Adipocyte (in vitro differentiated cells): ENCODE measurements at places on chromosomes 1 and 21.
A peak's percentile ranks its signal among the peaks of the same experiment; 100 is the strongest.

DNA sequence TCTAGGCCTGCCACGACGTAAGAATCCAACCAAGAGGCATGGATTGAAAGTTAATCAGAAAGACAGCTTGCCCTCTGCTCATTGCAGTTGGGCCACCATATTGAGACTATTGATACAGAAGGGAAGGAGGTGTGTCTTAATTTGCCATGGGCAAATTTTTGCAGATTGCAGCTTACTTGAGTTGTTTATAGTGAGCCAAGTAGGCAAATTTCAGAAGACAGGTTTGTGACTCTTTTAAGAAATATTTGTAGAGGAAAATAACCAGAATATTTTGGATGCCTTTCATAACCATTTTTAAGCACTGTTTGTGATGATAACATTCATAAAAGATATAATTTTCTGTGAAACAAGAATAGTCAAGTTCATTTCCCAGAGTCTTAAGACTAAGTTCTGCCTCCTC is 74.1 kb downstream of the PRDM2 start:
- DNase-seq = peak; percentile 42

DNA sequence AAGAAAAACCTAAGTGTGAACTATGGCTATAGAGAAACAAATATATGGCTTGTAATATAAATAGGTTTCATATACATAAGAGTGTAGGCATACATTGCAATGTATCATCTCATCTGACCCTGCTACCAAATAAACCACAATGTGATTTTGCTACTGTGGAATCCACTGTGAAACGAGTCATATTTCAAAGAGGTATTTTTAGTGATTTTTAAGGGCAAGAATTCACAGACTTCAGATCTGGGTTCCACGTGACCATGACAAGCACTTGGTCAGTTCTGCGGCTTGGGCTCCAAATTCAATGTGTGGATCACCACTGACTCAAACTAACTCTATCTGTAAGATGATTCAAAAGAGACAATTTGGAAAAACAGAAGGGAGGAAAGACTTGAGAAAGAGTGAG is 147.0 kb upstream of the ERG start:
- DNase-seq = peak; percentile 48

DNA sequence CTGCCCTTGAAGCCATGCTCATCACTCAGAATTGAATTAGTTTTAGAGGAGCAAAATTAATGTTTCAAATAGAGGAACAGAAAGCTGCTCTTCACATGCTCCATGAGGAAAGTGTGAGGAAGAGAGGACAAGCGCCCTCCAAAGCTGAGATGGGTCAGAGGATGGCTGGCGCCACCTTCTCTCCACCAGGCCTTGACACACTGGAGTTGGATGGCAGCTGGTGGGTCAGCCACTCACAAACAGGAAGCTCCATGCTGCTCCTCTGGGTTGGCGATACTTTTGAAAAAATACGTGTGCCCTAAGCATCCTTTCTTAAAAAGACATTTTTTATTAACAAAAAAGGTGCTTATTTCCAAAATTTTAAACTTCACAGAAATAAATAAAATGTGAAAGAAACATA is 3.1 kb upstream of the CD2 start:
- no peak for DNase-seq

DNA sequence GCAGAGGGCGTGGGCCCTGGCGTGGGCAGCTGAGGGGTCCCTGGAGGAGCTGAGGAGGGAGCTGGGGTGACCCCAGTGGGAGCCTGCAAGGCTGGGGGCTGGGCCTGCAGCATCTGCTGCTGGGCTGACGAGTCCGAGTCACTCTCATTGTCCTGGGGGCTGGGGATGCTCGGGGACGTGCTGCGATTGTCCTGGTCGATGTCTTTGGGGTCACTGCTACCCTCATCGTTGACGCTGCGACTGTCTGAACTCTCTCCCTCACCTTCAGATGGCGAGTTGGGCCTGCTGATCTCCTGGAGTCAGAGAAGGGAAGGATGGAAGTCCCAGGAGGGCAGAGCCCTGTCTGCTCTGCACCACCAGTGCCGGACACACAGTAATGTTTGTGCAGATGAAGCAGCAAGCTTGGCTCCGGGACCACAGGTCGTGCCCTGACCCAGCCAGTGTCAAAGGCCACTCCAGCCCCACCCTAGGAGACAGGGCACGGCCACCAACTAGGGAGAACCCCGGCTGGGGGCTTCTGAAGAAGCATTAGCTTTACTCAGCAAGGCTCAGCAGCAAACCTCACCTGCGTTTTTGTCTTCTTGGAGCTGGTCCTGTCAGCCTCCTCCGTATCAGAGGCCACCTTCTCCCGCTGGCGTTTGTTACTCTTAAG is 43.4 kb downstream of the SLC45A1 start:
- DNase-seq = no peak

DNA sequence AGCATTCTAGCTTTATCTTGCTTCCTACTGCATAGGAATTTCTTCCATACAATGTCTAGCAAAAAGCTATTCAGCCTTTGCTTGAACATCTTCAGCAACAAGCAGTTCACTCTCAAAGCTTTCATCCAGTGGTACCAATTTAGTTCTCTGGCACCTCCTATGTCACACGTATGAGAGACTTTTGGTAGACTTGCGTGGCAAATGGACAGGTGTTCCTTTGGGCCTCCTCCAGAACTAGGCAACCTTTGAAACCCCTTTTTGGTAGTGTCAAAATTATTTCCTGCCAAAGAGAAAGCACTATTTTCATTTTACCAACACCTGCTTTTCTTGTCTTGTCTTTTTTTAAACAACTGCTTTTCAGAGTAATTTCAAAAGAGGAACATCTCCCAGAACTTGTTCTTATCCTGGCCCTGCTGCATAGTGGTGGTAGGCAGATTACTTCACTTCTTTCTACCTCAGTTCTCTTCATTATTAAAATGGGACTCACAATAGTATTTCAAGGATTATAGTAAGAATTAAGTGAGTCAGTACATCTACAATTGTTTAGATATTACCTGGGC is 122.4 kb downstream of the MAST2 start:
- no peak for DNase-seq

DNA sequence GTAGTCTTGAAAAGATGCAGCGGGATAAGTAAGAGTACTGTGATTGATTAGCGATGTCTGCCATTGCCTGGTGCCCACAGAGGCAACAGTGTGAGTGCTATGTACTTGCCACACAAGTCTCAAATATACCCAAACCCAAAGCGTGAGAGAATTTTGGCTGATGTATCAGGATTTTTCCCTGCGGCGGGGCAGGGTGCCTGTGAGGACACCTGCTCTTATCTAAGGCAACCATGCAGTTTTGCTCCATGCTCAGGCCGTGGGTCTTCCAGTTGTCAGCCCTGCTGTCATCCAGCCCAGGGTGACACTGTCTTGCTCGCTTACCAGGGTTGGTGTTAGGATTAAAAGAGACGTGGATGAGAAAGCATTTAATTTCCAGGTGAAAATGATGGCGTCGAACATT is 202.7 kb downstream of the PTPRU start:
- DNase-seq = no peak

GRCh38 chr1:182268669-182269068 is 122.9 kb downstream of the GLUL start:
- DNase-seq = no peak

DNA sequence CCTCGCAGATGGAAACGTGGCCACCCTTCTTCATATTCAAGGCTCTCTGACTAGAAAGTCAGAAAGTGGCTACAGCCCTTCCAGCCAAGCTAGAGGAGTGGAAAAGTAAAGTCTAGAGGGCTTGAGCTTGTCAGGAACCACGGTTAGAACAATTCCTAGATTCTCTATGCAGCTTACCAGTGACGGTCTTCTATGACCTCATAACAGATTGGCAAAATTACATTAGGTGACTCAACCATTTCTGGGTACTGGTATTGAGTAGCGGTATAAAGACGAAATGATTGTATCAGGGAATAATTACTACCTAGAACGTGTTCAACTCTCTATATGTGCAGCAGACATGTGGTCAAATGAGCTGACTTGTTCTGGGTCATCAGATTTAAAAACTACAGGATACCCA is 155.0 kb upstream of the RUNX1 start:
- peak; percentile 44 for DNase-seq

DNA sequence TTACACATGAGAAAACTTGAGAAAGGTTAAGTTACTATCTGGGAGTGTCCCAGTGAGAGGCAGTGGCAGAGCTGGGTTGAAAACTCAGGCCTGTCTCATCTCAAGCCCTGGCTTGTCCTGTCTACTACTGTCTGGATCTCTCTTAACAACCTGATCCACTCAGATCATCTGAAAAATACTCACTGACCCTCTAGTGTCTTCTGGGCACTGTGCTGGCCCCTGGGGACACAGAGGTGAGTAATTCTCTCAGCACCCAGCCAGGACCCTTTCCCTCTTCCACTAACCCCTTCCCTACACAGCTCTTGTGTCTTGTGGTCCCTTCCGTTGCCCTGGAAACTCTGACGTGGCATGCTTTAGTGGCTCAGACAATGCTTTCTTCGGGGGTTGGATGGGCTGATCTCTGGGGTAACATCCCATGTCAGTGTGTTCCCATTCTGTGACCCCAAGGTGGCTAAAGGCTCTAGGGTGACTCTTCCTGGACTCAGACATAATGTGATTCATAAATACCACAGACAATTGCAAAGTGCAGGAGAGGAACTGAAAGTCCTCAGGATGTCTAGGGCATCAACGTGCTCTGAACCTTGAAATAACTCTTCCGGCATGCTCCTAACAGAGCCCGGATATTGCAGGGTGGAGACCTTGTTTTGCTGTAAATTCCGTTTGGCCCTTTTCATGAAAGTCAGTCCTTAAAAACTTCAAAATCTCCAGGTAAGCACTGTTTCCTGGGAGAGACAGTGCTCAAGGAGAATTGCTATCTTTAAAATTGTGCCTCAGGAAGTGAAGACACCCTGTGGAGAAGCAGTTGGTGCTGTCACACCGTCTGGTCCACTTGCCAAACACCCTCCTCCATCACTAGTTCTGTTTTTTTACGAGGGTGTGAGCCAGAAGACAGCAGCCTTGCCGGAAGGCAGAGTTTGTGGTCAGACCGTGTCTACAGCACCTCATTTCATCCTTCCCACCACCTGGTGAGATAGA is 4.0 kb downstream of the SHISAL2A start:
- no peak for DNase-seq

DNA sequence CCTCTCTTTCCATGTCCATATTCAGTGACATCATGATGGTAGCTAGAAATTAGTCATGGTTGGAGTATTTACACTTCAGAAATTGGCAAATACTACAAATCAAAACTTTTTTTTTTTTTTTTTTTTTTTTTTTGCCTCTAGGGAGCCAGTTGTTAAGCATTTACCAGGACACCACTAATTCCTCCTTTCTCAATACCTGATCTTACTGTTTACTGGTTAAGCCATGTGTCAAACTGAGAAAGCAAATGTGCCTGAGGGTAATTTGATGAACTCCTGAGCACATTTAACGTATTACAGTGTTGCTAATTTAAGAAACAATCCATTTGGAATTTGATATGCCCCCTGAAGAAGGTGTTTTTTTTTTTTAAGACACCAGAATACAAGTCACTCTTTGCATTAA is 94.4 kb downstream of the DNM3 start:
- DNase-seq = no peak

- DNase-seq = no peak
These were observed 1179.6 kb downstream of the AMY1C start for GRCh38 chr1:104929280-104929679.

GRCh38 chr21:38219049-38219628 is 37.7 kb upstream of the KCNJ15 start:
- peak; percentile 89 for DNase-seq

DNA sequence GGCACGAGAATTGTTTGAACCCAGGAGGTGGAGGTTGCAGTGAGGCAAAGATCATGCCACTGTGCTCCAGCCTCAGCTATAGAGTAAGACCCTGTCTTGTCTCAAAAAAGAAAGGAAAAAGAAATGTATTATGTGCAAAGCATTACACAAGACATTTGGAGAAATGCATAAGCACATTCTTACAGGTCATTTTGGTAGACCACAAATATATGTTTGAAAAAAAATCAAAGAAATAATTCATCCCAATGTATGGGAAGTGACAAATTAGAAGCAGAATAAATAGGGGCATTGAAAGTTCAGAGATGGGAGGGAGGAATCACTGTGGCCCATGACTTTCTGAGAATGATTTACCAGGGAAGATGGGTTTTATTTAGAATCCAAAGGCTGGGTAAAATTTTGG is 283.5 kb upstream of the ADAMTS5 start:
- DNase-seq = no peak

- DNase-seq = no peak
These were observed 27.2 kb upstream of the SLC22A15 start for GRCh38 chr1:115949156-115949555.

DNA sequence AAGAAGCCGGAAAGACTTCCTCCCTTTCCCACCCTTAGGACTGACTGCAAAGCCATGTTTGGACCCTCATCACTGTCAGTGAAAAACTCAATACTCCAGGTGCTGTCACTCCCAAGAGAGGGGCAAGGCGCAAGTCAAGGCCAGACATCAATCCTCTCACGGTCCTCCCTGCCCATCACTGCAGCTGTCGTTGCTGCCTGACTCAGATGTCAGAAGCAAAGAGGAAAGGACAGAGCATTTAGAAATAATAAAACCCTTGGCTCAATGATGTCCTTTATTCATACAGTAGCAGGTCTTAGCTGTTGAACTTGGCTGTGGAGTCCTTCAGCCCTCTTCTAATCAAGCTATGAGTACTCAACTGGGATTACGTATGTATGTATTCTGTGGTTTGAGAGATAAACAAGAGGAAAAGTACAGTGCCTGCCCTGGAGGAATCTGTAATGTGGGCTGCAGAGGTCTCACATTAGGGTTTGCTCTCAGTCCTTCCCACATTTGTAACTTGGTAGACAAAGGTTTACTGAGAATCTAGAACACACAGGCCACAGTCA is 13.5 kb downstream of the SUSD4 start:
- DNase-seq = no peak

- DNase-seq = no peak
These were observed 47.5 kb downstream of the DMAP1 start for GRCh38 chr1:44260792-44261170.

- no peak for DNase-seq
These were observed 142.6 kb downstream of the SMYD3 start for GRCh38 chr1:246364415-246364941.

DNA sequence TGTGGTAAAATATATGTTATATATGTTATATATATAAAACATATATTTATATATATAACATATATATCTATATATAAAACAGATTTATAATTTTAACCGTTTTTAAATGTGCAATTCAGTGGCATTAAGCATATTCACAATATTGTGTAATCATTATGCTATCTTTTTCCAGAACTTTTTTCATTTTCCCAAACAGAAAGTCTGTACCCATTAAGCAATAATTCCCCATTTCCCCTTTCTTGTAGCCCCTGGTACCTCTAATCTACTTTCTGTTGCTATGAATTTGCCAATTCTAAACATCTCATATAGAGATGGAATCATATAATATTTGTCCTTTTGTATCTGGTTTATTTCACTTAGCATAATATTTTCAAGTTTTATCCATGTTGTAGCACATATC is 10.7 kb upstream of the ARHGEF11 start:
- DNase-seq = no peak
